ENCODE measurements at places on chromosomes 1 and 21.

- no peak for DNase-seq
Measured at GRCh38 chr1:119336848-119337247, 31.7 kb upstream of the HAO2 start.

DNA sequence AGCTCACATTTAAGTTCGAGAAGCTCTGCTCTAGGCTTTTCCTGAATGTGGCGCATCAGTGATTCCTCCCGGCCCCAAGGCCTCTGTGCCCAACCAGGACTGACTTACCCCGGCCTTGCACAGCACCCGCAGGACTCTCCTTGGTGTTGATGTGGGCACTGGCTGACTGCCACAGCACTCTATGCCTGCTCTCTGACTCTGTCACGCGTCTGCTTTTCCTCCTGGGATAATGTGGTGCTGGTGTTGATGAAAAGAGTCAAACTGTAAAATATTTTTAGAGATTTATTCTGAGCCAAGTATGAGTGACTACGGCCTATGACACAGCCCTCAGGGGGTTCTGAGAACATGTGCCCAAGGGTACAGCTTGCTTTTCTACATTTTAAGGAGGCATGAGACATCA, 15.5 kb upstream of the SLC2A5 start:
- DNase-seq, result no peak

- peak; percentile 15 for DNase-seq
Measured at GRCh38 chr1:28735961-28736449, 735 bp upstream of the YTHDF2 start.

DNA sequence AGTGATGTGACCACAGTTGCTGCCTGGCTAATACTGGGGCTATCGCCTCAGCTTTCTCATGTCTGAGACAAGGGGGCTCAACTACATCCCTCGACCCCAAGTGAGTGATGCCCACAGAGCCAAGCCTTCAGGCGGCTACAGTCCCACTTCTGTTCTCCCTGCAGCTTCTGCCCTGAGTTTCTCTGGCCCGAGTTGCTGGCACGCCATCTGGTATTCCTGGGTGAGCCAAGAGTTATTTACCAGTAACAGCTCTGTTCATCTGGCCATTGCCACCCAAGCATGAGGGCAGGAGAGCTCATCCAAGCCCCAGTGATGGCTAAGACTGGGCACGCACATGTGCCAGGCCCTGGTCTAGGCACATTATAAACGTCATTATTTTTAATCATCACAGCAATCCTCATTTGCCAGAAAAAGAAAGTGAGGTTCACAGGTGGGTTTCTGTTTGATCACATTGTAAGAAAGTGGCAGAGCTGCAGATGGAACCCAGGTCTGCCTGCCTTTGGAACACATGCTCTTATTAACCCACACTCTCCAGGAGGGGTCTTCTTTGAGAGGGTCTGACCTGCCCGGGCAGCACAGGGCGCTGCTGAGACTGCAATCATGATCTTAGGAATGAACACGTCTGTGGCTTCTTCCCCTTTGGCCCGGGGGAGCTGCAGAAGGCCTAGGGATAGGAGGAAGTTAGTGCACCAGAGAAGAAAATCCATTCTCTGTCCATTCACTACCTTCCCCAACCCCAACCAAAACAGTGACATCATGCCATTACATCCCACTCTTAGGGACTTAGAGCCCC, 27.5 kb downstream of the KCND3 start:
- no peak for DNase-seq

DNA sequence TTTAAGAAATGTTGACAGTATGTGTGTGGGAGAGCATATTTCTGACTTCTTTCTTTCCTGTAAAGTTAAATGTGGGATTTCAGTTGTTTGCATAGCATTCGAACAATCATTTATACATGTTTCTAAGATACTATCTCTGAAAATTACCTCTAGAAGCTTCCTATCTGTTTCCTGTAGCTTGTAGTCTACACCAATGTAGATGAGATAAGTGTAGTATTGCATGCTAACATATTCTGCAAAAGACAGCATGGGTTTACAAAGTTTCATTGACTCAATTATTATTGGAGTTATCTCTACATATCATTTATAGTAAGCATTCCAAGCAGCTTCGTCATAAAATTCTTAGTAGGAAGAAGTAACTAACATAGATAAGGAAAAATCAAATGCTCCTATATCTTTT, 98.9 kb upstream of the DPYD start:
- no peak for DNase-seq

All from hematopoietic multipotent progenitor cell treated with erythropoietin and hydrocortisone succinate and interleukin-3 and kit ligand, for 15 days (in vitro differentiated cells).